Aorta (tissue), 5 donors: ENCODE measurements at places on chromosomes 3 and 15. TPM values are rescaled to one million over a fixed set of nuclear protein-coding genes. Genes with fewer than 3 reads are reported as not detected.

Gene ERICH6
- 0.18 TPM for total RNA-seq

Gene GOLGA6L25
- total RNA-seq, result not detected

GRCh38 chr3:153410517-153410916, 248.5 kb downstream of the RAP2B start:
- H3K4me3 ChIP-seq, result no peak overlapping the region
- H3K36me3 ChIP-seq, result no peaks in the 10 kb centered on the region
- no peaks in the 10 kb centered on the region for H3K4me1 ChIP-seq
- no peak overlapping the region for H3K27ac ChIP-seq

DNA sequence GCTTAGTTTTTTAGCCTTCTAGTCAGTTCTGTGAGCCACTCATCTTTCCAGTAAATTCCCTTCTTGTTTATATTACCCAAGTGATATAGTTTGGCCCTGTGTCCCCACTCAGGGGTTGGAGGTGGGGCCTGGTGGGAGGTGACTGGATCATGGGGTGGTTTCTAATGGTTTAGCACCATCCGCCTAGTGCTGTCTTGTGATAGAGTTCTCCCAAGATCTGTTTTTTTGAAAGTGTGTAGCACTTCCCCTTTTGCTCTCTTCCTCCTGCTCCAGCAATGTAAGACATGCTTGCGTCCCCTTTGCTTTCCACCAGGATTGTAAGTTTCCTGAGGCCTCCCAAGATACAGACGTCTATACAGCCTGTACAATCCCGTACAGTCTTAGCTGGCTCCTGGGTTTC, 53.7 kb upstream of the INO80 start:
- DNase-seq, result no peak
- no peak overlapping the region for H3K27ac ChIP-seq
- no peaks in the 10 kb centered on the region for H3K36me3 ChIP-seq
- no peaks in the 10 kb centered on the region for H3K27me3 ChIP-seq
- no peaks in the 10 kb centered on the region for H3K4me1 ChIP-seq
